ENCODE measurements at places on chromosomes 1 and 21. TPM values are rescaled to one million over a fixed set of nuclear protein-coding genes. Genes with fewer than 3 reads are reported as not detected.

HFM1 gene
- total RNA-seq, result not detected

OR2L13 gene
- total RNA-seq, result not detected

DNA sequence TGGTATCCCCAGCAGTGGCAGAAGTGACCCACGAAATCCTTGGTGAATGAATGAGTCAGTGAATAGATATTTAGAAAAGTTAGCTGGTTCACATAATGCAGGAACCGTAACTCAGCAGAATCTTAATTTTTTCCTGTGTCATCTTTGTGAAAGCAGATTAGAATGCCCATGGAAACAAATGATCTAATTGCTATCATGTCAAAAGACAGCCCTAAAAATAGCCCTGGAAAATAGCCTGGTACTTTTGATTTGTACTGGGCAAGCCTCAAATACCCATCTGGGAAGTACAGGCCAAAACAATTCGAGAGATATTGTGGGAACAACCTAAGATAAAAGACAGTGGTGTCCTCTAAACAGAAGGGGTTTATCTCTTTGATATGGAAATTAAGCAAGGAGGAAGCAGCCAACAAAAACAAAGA, 21.1 kb downstream of the FYB2 start:
- H3K4me1 ChIP-seq, result no peaks in the 10 kb centered on the region
- H3K36me3 ChIP-seq, result no peaks in the 10 kb centered on the region
- no peaks in the 10 kb centered on the region for H3K27me3 ChIP-seq
- no peak overlapping the region for H3K27ac ChIP-seq
- DNase-seq, result no peak

GPR3 gene
- total RNA-seq, result 4.7 TPM

All from PC-3 (cell line).